Activated CD4-positive, alpha-beta memory T cell treated with anti-CD3 and anti-CD28 coated beads, Interleukin-2, amount 10 ng/mL, durations not matched to agents 7 days and 5 days (primary cell): ENCODE measurements at places on chromosomes 2 and 18.

DNA sequence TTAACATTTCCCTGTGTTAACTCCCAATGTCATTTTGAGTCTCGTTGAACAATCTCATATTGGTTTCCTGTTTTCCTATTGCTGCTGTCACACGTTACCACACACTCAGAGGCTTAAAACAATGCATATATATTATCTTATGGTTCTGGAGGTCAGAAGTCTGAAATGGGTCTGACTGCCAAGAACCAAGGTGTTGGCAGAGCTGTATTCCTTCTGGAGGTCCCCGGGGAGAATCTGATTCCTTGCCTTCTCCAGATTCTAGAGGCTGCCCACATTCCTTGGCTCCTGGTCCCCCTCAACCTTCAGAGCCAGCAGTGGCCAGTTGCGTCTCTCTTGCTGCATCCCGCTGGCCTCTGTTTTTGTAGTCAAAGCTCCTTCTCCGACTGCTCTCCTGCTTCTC lies 17.5 kb downstream of the COL4A4 start:
- DNase-seq: no peak

GRCh38 chr18:24795129-24795528 lies 334.7 kb downstream of the HRH4 start:
- DNase-seq: no peak

GRCh38 chr2:150626934-150627411 lies 139.5 kb upstream of the RND3 start:
- DNase-seq: no peak

- DNase-seq: no peak
Measured at GRCh38 chr2:202014759-202015211, 18.9 kb upstream of the FZD7 start.

DNA sequence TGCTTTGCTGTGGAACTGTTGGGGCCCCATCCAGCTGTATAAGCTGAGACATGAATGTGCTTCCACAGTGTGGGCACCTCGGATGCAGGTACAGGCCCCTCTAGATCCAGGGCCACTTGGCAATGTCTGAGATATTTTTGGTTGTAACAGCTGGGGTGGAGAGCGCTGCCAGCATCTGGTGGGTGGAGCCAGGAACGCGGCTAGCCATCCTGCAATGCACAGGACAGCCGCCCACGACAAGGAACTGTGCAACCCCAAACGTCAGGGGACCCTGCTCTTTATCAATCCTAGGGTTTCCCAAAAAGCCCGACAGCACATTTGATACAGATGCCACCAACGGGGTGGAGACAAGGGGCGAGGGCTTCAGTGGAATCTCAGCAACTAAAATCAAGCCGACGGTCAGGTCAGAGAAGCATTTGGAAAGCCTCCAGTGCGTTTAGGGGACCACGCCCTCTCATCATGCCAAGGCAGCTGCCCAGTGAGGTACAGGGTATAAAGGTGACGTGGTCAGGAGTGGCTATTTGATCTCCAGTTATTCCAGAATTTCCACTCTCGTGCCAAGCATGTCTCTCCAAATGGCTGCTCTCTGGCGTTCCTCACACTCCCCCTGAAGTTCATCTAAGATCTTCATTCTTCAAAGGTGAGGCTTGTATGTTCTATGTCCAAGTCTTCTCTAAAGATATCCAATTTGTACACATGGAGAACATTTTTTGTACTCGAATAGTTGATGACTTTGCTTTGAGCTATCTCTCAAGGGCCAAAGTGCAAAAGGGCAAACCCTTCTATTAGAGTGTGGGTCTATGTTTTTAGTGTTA lies 55.7 kb downstream of the LRRFIP1 start:
- DNase-seq: no peak

DNA sequence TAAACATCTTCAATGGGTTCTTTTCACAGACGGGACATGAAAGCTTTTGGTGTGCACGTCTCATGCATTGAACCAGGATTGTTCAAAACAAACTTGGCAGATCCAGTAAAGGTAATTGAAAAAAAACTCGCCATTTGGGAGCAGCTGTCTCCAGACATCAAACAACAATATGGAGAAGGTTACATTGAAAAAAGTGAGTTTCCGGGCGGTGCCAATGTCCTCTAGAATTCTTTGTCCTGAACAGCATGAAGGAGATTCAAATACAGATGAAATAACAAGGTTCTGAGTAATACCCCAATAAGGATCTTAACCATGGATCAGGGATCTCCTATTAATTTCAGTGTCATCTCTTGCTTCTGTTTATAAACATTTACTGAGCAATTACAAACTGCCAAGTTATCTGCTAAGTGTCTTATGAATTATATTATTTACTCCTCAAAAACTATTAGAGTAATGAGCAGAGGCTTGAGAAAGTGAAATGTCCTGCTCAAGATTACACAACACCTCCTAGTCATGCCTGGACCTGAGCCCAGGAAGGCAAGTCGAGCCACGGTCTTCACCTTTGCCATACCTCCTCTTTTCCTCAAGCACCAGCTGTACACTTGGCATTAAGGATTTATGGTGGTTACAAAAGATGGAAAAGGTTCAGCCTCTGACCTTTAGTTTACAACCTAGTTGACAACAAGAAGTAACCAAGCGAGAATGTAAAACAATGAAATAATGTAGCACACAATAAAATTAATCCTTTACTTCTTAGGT lies 22.6 kb downstream of the DHRS9 start:
- no peak for DNase-seq

GRCh38 chr18:25621144-25621543 lies 269.2 kb upstream of the ZNF521 start:
- DNase-seq: no peak

DNA sequence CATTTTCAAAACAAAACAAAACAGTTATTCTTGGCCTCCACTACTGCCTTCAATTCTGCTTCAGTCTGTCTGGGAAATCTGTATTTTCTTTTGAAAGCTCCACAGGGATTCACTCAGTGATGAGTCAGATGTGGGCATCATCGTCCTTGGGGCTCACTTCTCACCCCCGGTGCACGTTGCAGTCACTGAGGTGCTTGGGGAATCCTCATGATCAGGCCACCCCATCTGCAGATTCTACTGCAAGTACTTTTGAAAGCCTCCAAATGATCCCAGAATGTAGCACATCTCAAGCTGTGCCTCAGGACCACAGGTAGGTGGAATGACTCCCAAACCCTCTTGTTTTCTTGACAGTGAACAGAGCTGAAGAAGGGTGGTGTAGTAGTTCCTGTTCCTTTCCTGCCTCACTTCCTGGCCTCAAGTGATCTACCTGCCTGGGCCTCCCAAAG lies 34.3 kb downstream of the LPIN2 start:
- DNase-seq: no peak

- DNase-seq: no peak
Measured at GRCh38 chr18:41753826-41754225, 201.2 kb upstream of the PIK3C3 start.

- no peak for DNase-seq
Measured at GRCh38 chr2:226308323-226308680, 491.3 kb downstream of the IRS1 start.

- no peak for DNase-seq
Measured at GRCh38 chr2:160465002-160465401, 28.6 kb downstream of the RBMS1 start.
